ENCODE measurements at places on chromosomes 3 and 15.

- DNase-seq, result no peak
These were observed 80.0 kb upstream of the CACNA2D3 start for GRCh38 chr3:54042259-54042823.

DNA sequence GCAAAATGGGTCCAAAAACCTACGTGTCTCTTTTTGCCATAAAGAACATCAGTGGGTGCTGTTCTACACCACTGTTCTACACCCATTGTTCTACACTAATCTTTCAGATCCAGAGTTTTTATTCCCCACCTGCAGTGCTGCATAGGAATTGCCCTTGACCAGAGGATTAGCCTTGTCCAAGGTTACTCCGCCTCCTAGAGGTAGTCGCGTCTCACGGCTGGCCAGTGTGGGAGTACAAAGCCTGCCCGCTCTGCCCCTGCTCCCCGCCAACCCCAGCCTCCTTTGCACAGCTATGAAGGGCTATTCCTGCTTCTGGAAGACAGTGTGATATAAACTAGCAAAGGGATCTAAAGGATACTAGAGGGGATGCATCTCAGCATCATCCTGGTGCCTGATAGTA, 222.1 kb upstream of the LMCD1 start:
- DNase-seq, result no peak

GRCh38 chr3:101026244-101026643, 33.0 kb upstream of the ABI3BP start:
- DNase-seq, result no peak

DNA sequence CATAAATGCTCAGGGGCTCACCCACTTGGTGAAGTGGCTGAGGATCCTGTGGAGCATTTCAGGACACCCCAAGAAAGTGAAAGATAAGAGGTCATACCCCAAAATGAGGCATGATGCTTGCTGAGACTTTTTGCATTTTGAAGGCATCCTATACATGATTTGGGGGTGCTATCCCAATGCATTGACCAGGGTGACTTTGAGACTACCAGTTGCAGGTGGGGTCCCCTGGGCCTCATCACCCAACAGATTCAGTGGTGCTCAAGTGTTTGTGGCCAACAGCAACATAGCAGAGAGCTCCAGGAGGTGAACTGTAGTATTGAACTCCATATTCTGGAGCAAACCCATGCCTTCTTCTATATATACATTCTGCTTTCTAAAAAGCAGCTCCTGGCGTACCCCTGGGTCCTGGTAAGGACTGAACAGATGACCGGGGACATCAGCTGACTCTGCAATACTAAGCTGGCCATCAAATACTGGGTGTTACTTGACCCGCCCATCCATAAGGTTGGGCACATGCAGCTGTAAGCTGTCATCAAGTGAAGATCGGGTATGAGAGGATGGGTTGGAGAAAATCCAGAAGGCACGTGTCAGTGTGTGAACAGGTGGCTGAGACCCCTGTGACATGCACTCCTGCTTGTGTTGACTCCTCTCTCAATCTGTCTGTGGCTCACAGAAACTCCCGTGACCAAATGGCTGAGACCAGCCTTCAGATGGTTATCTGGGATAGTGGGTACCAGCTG, 143.3 kb downstream of the KLF13 start:
- no peak for DNase-seq

GRCh38 chr3:55654123-55654760, 167.1 kb upstream of the WNT5A start:
- DNase-seq, result no peak

Measured in activated CD4-positive, alpha-beta T cell treated with anti-CD3 and anti-CD28 coated beads, Interleukin-2, amount 50 U/mL, for 24 hours (primary cell).